ENCODE measurements at places on chromosomes 11 and 22. TPM values are rescaled to one million over a fixed set of nuclear protein-coding genes. Genes with fewer than 3 reads are reported as not detected.

LIF gene
- total RNA-seq = 0.54 TPM

TRIM49 gene
- total RNA-seq = not detected

P2RY6 gene
- 2.1 TPM for total RNA-seq

SHISAL1 gene
- total RNA-seq = 1.3 TPM

TENM4 gene
- total RNA-seq = 0.81 TPM

OR2AG2 gene
- not detected for total RNA-seq

GRIA4 gene
- total RNA-seq = not detected

ARHGAP42 gene
- 7.2 TPM for total RNA-seq

IGF2 gene
- 79.9 TPM for total RNA-seq

OR10D3 gene
- total RNA-seq = not detected

NRXN2 gene
- total RNA-seq = 0.86 TPM

PYGM gene
- 183 TPM for total RNA-seq

ZP1 gene
- not detected for total RNA-seq

KCNJ1 gene
- not detected for total RNA-seq

KDM2A gene
- total RNA-seq = 40.7 TPM

MYO7A gene
- total RNA-seq = 4.4 TPM

PHF21B gene
- 0.30 TPM for total RNA-seq

TEAD1 gene
- total RNA-seq = 107 TPM

COX8A gene
- 1,182 TPM for total RNA-seq

MPPED2 gene
- 8.9 TPM for total RNA-seq

DCDC1 gene
- 0.11 TPM for total RNA-seq

FIBIN gene
- total RNA-seq = 8.6 TPM

OR4B1 gene
- not detected for total RNA-seq

SPDYC gene
- not detected for total RNA-seq

Measured in Right ventricle myocardium superior (tissue), 1 donor.